ENCODE measurements at places on chromosomes 1 and 21.

- no peak for DNase-seq
Observed at GRCh38 chr1:111506561-111506960, 3.1 kb upstream of the ADORA3 start.

GRCh38 chr1:39046613-39047210 is 20.6 kb downstream of the NDUFS5 start:
- no peak for DNase-seq

- DNase-seq = no peak
Observed at GRCh38 chr1:109466452-109467300, at the start of gene SYPL2. SYPL2 (plus strand) TSS chr1:109466546; CDS start chr1:109466844, 298 bp downstream.

- peak; percentile 13 for DNase-seq
Observed at GRCh38 chr1:34164771-34165391, at the start of gene CSMD2. CSMD2 (minus strand) TSS chr1:34165230; CDS start chr1:34165097, 133 bp downstream.

GRCh38 chr1:173661271-173661670 is 8.4 kb downstream of the ANKRD45 start:
- no peak for DNase-seq

DNA sequence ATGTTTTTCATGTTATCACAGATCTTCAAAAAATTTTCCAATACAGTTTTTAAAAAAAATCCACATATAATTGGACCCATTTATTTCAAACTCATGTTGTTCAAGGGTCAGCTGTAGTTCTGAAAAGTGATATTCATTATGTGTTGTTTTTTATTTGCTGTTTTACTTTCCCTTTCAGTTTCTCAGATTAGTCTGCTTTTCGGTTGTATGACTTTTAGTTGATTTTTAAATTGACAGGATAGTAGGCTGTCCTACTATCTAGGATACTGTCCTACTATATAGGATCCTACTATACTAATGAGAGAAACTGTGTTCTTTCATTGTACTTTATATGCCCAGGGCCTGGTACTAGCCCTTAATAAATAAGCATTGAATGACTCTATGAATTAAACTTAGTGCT is 33.6 kb upstream of the GPR52 start:
- no peak for DNase-seq
